ENCODE measurements at places on chromosomes 12 and 14.

DNA sequence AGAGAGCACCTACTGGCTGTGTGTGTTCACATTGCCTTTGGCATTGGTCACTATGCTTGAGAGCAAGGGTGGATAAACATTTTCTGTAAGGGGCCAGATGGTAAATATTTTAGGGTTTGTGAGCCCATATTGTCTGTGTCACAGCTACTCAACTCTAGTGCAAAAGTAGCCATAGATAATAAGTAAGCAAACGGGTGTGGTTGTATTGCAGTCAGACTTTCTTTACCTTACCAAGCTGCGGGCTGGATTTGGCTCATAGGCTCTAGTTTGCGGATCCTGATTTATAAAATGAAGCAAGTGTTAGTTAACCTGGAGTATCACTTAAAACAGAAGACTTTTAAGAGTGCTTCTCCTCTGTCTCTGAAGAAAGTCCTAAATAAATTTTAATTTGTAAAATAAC, 169.0 kb downstream of the KICS2 start:
- no peak for ATAC-seq

DNA sequence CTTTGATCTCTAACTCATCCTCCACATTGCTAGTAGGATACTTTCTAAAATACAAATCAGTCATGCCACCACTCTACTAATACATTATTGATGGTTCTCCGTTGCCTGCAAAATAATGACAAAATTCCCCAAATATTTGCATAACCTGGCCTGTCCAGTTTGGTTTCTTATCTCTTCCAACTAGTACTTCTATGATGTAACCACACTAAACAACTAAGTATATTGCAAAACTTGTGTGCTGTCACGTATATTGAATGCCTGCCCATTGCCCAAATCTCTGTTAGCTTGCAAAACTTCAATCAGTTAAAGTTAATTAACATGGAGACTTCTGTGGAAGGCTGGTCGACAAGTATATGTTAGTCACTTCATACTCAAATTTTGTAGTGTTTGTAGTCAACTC, 6.5 kb downstream of the OR6C74 start:
- no peak for ATAC-seq

DNA sequence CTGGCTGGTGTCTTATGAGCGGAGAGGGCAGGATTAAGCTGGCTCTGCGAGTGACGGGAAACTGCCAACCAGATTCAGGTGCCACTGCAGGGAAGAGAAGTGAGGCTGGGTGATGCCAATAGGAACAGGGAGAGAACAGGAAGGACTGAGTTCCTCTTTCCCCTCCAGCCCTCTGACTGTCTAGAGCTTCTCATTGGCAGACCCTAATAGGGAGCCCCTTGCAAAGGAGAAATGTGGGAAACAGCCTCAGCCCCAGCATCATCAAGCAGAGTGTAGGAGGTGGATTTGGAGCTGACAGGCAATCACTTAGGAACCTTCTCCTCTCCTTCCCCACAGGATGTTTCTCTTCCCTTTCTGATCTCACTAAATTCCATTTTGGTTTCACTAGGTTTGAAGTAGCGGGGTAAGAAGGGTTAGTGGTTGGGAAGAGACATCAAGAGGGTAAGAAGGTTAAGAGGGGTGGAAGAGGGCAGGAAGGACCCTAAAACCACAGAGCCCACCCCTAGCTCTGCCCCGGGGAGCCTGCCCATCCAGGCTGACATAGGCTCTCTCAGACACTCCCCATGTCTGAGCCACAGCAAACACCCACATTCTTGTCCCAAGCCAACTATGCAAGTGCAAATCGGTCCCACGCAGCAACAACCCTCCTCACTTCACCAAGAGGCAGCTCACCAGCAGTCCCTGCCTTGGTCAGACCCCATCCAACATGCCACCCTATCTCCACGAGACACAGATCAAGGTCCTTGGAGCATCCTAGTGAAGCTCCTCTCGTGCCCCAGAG, 111.1 kb downstream of the STAB2 start:
- no peak for ATAC-seq

- ATAC-seq, result no peak
Observed at GRCh38 chr14:80787876-80788275, 153.7 kb downstream of the CEP128 start.

DNA sequence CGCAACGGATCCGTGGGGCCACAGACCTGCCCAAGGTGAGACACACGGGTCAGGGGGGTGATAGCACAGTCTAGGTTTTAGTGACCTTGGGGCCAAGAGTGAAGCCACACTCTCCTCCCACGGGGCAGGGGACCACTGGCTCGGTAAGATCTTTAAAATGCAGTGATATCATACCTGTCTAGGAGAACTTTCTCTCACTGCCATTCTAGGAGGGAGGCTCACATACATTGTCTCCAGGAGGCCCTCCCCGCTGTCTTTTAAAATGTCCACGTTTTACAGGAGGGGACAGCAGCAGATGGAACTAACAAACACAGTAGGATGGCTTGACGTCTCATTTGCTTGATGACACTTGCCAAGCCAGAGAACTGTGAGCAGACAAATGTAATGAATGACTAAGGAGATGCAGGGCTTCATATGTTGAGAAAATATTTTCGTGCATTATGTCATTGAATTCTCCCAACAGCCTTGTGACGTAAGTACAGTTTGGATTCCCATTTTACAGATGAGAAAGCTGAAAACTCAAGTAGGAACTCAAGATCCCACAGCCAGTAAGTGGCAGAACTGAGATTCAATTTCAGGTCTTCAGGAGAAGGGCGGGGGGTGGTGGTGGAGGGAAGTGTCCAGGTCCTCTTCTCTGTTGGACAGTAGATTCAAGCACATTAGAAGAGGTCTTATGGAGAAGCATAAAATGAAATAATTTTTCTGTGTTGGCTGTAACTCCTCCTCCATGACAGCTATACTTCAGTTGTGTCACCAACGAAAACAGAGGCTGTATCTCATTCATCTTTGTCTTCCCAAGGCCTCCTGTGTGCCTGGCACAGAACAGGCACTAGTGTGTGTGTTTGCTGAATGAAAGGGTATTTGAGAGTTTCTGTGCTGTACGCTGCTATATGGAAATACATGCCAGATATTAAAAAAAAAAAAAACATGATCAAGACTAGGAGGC, 2.1 kb downstream of the VASH1 start:
- no peak for ATAC-seq

GRCh38 chr14:31726337-31726736, 165.1 kb downstream of the NUBPL start:
- no peak for ATAC-seq

- no peak for ATAC-seq
Observed at GRCh38 chr12:120684523-120684932, 2.4 kb upstream of the MLEC start.
